ENCODE measurements at places on chromosomes 5 and 9.
A peak's percentile ranks its signal among the peaks of the same experiment; 100 is the strongest.

- peak; percentile 30 for DNase-seq
Measured at GRCh38 chr5:138753794-138754698, 821 bp downstream of the CTNNA1 start.

DNA sequence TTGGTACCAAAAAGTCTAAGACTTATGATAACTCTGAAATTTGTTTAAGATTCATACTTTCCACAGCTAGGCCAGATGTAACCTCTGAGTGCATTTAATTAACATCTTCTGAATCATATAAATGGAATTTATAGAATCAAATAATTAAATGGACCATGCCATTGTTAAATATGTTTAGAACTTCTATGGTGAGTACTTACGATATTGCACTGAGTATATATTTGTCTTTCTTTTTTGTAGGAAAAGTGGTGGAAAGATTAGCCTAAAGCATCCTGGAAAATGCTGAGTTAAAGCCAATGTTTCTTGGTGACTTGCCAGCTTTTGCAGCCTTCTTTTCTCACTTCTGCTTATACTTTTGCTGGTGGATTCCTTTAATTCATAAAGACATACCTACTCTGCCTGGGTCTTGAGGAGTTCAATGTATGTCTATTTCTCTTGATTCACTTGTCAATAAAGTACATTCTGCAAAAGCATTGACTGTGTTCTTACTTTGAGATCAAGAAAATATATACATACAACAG lies 11.9 kb downstream of the SPINK6 start:
- no peak for DNase-seq

DNA sequence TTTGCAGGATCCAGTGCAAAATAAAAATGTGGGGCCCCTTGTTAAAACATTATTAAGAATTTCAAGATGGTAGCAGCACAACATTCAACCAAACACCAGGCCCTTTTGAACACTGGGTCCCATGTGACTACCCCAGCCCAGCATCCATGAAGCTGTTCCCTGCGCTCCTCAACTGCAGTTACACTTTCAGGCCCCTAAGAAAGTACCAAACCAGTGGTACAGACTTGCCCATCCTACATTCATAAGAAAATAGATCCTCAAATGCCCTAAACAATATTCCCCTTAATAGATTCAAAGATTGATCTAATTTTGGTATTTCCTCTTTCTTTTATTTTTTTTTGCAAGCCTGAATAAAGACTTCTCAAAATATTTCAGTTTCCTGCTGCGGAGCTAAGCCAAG lies 201.7 kb downstream of the EFNA5 start:
- no peak for DNase-seq

- DNase-seq: no peak
Measured at GRCh38 chr9:121349009-121349408, 21.0 kb downstream of the STOM start.

DNA sequence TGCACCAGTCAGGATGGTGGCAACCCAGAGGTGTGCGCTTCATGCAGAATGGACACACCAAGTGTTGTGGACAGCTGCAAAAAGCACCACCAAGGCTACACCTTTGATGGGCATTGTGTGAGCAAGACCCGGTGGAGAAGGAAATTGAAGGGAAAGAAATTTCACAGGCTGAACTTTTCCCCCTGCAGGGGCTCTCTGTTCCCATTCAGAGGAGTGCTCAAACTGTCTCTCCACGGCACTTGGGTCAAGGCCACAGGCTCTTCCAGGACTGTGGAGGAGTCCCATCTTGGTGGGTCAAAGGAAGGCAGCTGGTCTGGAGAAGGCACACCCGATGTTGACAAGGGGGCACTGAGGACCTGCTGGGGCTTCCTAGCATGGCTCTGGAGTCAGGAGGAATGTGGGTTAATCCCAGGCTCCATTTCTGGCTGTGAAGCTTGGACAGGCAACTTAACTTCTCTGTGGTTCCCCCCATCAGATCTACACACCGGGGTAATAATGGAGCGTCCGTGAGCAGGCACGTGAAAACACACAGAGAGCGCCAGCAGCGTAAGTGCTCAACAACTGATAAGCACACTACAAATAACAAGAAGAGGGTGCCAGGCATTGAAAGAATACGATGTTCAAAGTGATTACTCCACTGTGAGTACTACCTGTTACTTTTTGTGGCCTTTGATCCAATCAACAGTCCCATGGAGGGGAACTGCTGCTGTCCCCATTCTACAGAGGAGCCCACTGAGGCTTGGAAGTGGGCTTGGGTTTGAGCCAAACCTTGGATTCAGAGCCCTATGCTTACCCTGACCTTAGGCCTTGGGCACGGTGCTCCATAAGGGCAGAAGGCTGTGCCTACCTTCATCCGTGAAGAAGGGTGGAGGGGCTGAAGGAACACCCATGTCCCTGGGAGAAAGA lies 34.2 kb upstream of the TIFAB start:
- no peak for DNase-seq

- DNase-seq: no peak
Measured at GRCh38 chr5:98917433-98917832, 11.4 kb downstream of the CHD1 start.

- DNase-seq: no peak
Measured at GRCh38 chr5:5378531-5378930, 43.9 kb upstream of the ICE1 start.

GRCh38 chr9:121756474-121757280 lies 105.2 kb downstream of the DAB2IP start:
- no peak for DNase-seq

DNA sequence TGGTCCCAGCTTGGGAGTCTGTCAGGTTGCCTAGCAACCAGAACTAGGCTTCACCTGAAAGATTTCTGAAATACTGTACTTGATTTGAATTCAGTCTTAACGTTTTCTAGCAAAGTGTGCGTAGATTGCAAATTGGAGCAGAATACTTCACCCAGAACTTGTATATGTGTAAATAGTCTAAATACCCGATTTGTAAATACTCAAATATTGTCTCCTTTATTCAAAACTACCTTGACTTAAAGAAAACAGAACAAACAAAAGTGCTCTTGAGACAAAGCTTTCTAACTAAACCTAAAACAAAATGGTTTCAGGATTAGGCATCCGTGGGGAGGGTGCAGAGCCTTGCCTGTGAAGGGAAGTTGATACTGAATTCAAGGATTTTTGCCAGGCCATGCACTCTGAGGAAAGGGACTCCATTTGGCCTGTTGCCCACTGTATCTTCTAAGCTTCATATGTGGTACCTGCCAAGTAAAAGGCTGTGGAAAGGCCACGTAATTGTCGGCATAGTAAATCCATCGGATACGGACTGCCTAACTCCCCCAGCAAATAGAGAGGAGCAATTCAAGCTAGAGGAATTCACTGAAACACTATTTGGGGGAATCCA lies 744 bp upstream of the HMGCS1 start:
- no peak for DNase-seq

- DNase-seq: no peak
Measured at GRCh38 chr5:36751886-36752285, 124.7 kb upstream of the NIPBL start.

- DNase-seq: no peak
Measured at GRCh38 chr9:1881708-1882295, 133.3 kb upstream of the SMARCA2 start.

- no peak for DNase-seq
Measured at GRCh38 chr9:5617749-5618148, 11.2 kb upstream of the RIC1 start.

DNA sequence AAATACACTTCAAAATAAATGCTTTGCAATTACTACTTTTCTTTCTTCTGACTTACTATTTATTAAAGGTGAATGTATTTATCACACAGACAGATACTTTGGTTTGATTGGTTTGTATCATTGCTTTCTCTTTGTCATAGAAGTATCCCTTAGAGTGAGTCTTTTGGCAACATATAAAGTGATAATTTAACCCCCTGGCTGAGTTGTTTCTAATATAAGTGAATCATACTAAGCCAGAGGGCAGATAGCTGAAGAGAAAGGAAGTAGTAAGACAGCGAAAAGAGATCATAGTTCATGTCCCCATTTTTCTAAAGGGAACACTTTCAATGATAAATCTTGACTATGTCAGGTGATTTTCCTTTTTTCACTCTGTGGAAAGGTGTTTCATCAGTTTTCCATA lies 38.6 kb downstream of the CAMK4 start:
- no peak for DNase-seq

DNA sequence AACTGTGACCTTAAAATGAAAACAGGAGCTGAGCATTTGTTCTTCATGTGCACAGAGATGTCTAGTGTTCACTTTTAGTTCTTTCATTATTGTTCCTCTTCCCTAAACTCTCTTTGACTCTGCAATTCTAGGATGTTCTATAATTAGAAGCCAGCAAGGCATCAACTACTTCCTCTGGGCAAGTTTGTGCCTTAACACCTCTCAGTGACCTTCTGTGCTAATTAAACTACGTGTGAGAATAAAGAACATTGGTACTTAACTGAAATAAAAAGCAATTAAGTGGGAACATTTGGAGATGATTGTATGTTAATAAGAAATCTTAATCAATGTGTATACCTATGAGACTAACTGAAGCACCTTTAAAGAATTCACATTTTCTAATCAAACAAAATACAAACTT lies 242.8 kb downstream of the RASEF start:
- no peak for DNase-seq

GRCh38 chr5:141864371-141865370 lies 13.5 kb downstream of the PCDH1 start:
- no peak for DNase-seq

DNA sequence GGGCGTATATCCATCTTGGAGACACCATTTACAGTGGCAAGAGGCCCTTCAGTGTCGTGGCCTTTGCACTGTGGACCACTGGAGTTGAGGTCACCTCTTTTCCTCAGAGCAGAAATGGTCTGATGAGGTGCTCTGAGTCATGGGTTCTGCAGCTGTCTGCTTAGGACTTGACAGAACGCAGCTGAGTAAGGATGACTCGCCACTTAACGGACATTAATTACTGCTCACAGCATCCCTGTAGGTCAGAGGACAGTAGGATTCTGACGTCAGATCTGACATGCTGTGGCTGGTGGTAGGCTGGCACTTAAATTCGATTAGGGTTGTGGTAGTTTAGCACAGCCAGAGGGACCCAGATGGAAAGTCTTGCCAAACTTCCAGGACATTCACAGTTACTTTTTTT lies 479.4 kb downstream of the DMAC1 start:
- DNase-seq: no peak

- no peak for DNase-seq
Measured at GRCh38 chr5:92424785-92425426, 1041.8 kb upstream of the ARRDC3 start.

GRCh38 chr5:31995006-31995405 lies 179.1 kb downstream of the GOLPH3 start:
- no peak for DNase-seq

- DNase-seq: no peak
Measured at GRCh38 chr5:42894057-42894456, 82.4 kb upstream of the SELENOP start.

GRCh38 chr5:80976985-80977384 lies 16.8 kb downstream of the RASGRF2 start:
- no peak for DNase-seq

DNA sequence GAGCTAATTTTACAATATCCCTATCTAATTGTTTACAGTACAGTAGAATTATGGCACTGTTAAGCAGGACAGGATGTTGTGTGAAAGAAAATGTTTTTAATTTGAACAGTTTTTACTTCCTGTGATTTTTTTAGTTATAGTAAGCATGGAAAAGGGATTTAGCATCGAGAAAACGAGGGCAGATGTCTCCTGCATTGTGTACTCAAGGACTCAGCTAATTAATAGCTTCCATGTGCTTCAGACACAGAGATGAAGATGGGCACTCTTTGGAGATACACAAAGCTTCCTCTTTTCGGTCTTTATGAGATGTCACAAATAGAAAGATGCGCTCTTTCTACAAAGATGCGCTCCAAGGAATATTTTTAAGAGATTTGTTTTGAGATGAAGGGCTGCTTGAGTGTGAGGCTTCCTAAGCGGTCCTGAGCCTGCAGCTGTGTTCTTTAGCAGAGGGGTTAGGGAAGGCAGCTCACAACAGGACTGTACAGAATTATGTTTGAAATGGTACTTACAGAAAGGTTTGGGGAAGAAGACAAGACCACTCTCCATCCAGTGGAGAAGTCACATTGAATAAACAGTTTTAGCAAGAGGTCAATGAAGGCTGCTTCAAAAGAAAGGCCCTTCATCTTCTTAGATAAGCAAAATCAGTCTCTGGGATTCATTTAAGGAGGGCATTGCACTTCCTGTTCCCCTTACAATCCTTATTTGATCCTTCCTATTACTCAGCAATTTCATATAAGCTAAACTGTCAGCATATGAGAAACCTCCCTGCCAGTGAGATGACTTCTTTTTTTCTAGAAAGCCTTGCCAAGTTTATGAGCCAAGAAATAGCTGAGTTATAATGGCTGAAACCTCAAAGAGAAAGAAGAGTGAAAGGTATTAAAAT lies 311.5 kb downstream of the EFNA5 start:
- DNase-seq: no peak

GRCh38 chr9:123081824-123082223 lies 48.4 kb downstream of the GPR21 start:
- no peak for DNase-seq

GRCh38 chr9:130755377-130756007 lies 61.9 kb downstream of the EXOSC2 start:
- DNase-seq: no peak

GRCh38 chr9:27701587-27701986 lies 128.3 kb upstream of the C9orf72 start:
- no peak for DNase-seq

- DNase-seq: peak; percentile 44
Measured at GRCh38 chr9:89410641-89411350, 87.1 kb downstream of the SEMA4D start.

GRCh38 chr9:34276772-34277171 lies 52.3 kb downstream of the KIF24 start:
- DNase-seq: no peak

DNA sequence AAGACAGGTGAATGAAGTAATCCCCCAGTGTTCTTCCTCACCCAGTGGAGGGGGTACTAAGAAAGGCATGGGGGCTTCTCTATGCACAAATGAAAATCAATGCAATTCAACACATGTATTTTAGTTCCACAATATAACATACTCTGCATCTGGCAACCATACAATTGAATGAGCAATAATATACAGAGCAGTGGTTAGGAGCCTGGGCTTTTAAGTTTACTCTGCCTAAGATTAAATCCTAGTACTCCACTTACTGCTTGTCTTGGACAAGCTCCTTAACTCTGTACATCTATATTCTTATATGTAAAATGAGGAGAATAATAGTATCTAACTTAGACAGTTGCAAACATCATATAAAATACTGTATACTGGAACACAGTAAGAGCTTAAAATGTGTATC lies 195.4 kb upstream of the TRIM32 start:
- no peak for DNase-seq

- DNase-seq: no peak
Measured at GRCh38 chr9:69397384-69398214, 72.6 kb downstream of the ENTREP1 start.

GRCh38 chr9:104028827-104029226 lies 65.3 kb upstream of the SMC2 start:
- no peak for DNase-seq

- no peak for DNase-seq
Measured at GRCh38 chr9:34501889-34502425, 20.8 kb downstream of the ENHO start.

DNA sequence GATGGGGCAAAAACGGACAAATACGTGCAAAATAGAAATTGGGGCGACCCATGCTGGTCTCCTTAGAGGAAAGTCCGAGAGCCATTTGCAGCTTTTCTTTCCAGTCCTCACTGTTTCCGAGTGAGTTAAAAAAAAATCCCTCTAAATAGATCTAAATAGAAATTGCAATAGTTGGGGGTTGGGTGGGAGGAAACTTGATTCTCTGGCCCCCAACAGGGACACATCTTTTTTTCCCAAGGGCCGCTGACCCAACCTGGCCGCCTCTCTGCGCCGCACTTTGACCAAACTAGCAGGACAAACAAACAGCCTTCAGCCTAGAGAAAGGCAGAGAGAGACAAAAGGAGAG lies 2.8 kb upstream of the NKX2-5 start:
- no peak for DNase-seq

Data from stimulated activated CD4-positive, alpha-beta T cell treated with anti-CD3 and anti-CD28 coated beads, Interleukin-1b, Interleukin-23, amount 100 ng/mL, for 4 hours (primary cell).